GM23338 (cell line): ENCODE measurements at places on chromosomes 2 and 18. TPM values are rescaled to one million over a fixed set of nuclear protein-coding genes. Genes with fewer than 3 reads are reported as not detected.

DNA sequence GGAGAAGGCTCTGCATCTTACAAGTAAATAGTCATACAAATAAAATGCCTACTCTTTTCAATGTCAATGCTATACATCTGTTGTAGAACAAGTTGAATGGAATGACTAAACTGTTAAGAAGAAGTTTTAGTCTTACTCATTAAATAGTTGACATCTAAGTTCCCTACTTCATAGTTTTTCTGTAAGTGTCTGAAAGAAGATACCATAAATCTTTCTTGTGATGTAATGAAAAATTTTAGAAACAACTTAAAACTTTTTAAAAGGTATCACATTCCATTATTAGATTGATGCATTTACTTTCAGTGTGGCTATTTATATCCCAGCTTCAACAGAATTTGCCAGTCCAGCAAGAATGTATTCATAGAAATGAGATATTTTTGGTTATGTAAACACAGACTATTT is 185.2 kb upstream of the EPC2 start:
- no peak overlapping the region for H3K4me3 ChIP-seq
- no peaks in the 10 kb centered on the region for H3K4me1 ChIP-seq
- H3K36me3 ChIP-seq = no peaks in the 10 kb centered on the region
- no peaks in the 10 kb centered on the region for H3K27me3 ChIP-seq

GRCh38 chr2:65630643-65631042 is 198.2 kb upstream of the SPRED2 start:
- H3K27me3 ChIP-seq = peaks cover 25% of the 10 kb centered on the region
- H3K4me3 ChIP-seq = no peak overlapping the region
- no peaks in the 10 kb centered on the region for H3K4me1 ChIP-seq
- no peak for DNase-seq
- no peak overlapping the region for H3K27ac ChIP-seq

DNA sequence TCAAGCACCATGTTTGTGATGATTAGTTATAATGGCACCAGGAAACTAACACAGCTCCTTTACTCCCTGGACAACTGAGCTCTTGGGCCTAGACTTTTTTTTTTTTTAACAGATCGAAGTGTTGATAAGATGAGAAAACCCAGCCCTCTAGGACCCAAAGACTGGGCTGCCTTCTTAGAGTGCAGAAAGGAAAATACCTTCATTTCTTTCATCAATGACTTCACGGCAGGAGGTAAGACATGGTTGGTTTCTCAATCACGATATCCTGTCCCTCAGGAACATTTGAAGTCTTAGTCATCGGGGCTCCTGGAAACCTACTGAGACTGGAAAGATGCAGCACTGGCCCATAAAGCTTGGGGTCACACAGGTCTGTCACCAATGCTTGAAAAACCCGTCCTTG is 84.7 kb downstream of the TNFRSF11A start:
- H3K27me3 ChIP-seq = no peaks in the 10 kb centered on the region
- no peaks in the 10 kb centered on the region for H3K4me1 ChIP-seq
- no peaks in the 10 kb centered on the region for H3K36me3 ChIP-seq
- no peak overlapping the region for H3K27ac ChIP-seq
- no peak overlapping the region for H3K4me3 ChIP-seq

GRCh38 chr2:215764441-215765048 is 248.8 kb downstream of the MREG start:
- no peak for DNase-seq
- H3K4me1 ChIP-seq = no peaks in the 10 kb centered on the region

- no peaks in the 10 kb centered on the region for H3K27me3 ChIP-seq
- DNase-seq = no peak
- no peaks in the 10 kb centered on the region for H3K4me1 ChIP-seq
- no peaks in the 10 kb centered on the region; the same call in 1 of the 2 replicates for H3K36me3 ChIP-seq
- no peak overlapping the region for H3K4me3 ChIP-seq
Observed at GRCh38 chr2:73839653-73840411, 11.1 kb downstream of the STAMBP start.

- H3K4me1 ChIP-seq = peaks cover 9% of the 10 kb centered on the region
- H3K27me3 ChIP-seq = no peaks in the 10 kb centered on the region
- no peaks in the 10 kb centered on the region for H3K36me3 ChIP-seq
Observed at GRCh38 chr2:128770143-128771085, 451.7 kb upstream of the HS6ST1 start.

DNA sequence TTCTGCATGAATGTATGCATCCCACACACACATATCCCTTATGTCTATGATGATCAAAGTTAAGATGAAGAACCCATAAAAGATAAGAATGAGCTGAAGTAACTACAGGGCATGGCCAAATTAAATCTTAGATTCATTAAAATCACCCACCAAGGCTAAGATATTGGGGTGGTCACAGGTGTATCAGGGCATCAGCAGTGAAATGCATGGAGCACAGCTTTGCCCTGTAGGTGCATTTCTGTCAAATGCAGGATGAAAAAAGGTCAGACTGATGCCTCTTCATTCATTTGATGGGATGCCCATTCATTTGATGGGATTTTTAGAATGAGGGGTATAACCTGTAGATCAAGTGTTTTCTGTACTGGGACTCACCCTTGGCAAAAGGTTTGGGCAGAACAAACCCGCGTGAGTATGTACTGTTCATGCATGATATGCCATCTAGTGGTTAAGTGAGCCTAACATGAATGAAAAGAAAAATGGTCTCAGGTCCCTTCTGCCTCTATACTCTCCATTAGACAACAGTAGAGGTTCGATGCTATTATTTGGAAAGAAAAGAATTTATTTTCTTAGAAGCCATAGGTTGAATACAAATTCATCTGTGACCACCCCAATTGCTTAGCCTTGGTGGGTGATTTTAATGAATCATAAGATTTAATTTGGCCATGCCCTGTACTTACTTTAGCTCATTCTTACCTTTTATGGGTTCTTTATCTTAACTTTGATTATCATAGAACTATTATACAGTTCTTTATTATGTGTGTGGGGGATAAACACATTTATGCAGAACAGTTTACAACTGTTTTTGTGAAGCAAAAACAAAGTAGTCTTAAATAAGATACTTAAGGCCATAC is 43.2 kb upstream of the NOSTRIN start:
- no peaks in the 10 kb centered on the region for H3K4me1 ChIP-seq
- DNase-seq = peak; percentile 56
- no peak overlapping the region for H3K4me3 ChIP-seq
- H3K36me3 ChIP-seq = no peaks in the 10 kb centered on the region
- no peaks in the 10 kb centered on the region for H3K27me3 ChIP-seq
- H3K27ac ChIP-seq = no peak overlapping the region

DNA sequence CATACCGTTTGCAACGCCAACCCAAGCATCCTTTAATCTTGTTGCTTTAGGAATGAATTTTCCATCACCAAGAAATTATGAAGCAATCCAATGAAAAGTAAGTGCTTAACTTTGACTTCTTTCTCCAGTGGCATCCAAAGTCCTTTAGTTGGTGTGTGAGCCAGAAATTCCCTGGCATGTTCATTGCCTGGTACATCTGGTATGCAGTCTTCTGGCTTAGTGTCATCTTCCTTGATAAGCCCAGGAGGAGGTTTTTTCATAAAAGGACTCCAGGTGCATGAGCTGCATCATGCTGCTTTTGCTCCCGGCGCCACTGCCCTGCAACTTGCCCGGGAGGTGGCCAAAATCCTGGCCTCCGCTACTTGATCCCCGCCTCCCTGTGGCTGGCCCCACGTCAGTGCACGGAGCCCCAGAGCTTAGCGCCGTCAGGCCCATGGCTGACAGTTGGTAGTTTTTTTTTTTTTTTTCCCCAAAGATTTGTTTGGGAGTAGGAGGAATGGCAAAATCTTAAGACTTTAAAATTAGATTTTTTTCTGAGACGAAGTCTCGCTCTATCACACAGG is 58.7 kb downstream of the PUM2 start:
- no peak overlapping the region for H3K4me3 ChIP-seq
- peaks cover 30% of the 10 kb centered on the region for H3K36me3 ChIP-seq
- no peaks in the 10 kb centered on the region for H3K27me3 ChIP-seq
- H3K4me1 ChIP-seq = no peaks in the 10 kb centered on the region

GRCh38 chr2:16296038-16296290 is 355.6 kb downstream of the MYCN start:
- no peaks in the 10 kb centered on the region for H3K36me3 ChIP-seq
- H3K4me3 ChIP-seq = no peak overlapping the region
- no peak for DNase-seq
- H3K4me1 ChIP-seq = no peaks in the 10 kb centered on the region

DNA sequence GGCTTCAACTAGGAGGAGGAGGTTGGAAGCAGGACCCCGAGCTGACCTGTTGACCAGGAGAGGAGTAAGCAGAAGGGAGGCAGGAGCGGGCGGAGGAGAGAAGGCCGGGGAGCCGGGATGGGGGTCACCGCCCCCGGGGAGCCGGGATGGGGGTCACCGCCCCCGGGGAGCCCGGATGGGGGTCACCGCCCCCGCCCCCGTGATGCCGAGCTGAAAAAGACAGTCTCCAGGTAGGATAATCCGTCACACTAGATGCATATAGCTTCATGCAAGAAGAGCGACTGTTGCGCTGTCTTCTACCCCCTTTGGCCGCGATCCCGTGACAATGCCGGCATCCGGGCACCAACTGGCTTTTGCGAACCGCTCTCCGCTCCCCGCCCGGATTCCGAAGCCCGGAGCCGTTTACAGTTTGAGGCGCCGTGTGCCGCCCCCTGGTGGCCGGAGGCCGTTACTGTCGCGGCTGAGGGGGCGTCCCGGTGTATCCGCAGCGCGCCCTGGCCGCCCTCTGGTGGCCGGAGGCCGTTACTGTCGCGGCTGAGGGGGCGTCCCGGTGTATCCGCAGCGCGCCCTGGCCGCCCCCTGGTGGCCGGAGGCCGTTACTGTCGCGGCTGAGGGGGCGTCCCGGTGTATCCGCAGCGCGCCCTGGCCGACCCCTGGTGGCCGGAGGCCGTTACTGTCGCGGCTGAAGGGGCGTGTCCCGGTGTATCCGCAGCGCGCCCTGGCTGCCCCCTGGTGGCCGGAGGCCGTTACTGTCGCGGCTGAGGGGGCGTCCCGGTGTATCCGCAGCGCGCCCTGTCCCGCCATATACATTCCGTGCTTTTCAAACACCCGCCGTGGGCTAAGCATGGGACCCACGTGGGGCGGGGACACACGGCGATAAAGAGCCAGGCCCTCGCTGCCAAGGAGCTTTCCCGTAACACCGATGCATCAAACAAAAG is 89.6 kb downstream of the ACTR3 start:
- DNase-seq = peak; percentile 70
- no peak overlapping the region for H3K4me3 ChIP-seq
- no peak overlapping the region for H3K27ac ChIP-seq
- no peaks in the 10 kb centered on the region for H3K27me3 ChIP-seq
- H3K4me1 ChIP-seq = no peaks in the 10 kb centered on the region
- no peaks in the 10 kb centered on the region; the same call in 1 of the 2 replicates for H3K36me3 ChIP-seq

DNA sequence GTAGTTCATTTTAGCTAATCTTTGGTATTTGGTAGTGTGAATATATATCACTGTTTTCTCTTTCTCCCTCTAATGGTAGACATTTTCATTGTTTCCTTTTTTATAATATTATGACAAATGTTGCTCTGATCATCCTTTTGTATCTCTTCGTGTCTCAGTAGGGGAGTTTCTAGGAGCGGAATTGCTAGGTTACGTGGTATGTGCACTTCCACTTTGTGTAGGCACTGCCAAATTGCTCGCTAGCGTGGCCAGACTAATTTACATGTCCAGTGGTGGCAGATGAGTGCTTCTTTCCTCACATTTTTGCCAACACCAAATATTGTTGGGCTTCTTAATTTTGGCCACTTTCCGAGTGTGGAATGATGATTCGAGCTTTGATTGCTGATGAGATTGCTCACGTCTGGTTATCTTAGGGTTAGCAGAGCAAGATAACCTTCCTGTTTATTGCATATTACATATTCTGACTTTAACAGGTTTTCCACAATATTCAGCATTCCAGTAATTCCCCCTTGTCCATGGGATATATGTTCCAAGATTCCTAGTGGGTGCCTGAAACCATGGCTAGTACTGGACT is 30.4 kb upstream of the GREB1 start:
- H3K27ac ChIP-seq = no peak overlapping the region
- 0 out of 2 replicates have a peak, but pooled peaks cover 3% of the 10 kb centered on the region for H3K36me3 ChIP-seq
- no peak for DNase-seq
- no peaks in the 10 kb centered on the region for H3K27me3 ChIP-seq
- H3K4me1 ChIP-seq = peaks cover 14% of the 10 kb centered on the region
- no peak overlapping the region for H3K4me3 ChIP-seq

DNA sequence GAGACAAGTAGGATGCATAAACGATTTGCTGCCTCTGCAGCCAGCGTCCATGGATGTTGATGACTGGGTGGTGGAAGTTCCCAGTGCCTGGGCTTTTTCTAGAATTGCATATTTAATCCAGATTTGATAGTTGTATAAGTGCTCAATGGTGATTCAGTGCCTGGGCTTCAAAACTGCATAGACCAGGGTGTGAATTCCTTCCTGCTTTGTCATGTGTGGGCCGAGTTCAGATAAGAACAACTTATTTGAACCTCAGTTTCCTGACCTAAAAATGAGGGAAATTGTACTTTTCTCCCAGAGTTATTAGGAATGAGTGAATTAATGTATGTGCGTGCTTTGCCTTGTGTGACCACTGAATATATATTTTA is 154.6 kb downstream of the WDSUB1 start:
- peaks cover 5% of the 10 kb centered on the region; the same call in 1 of the 2 replicates for H3K4me1 ChIP-seq
- H3K36me3 ChIP-seq = no peaks in the 10 kb centered on the region
- H3K4me3 ChIP-seq = no peak overlapping the region
- DNase-seq = no peak

DNA sequence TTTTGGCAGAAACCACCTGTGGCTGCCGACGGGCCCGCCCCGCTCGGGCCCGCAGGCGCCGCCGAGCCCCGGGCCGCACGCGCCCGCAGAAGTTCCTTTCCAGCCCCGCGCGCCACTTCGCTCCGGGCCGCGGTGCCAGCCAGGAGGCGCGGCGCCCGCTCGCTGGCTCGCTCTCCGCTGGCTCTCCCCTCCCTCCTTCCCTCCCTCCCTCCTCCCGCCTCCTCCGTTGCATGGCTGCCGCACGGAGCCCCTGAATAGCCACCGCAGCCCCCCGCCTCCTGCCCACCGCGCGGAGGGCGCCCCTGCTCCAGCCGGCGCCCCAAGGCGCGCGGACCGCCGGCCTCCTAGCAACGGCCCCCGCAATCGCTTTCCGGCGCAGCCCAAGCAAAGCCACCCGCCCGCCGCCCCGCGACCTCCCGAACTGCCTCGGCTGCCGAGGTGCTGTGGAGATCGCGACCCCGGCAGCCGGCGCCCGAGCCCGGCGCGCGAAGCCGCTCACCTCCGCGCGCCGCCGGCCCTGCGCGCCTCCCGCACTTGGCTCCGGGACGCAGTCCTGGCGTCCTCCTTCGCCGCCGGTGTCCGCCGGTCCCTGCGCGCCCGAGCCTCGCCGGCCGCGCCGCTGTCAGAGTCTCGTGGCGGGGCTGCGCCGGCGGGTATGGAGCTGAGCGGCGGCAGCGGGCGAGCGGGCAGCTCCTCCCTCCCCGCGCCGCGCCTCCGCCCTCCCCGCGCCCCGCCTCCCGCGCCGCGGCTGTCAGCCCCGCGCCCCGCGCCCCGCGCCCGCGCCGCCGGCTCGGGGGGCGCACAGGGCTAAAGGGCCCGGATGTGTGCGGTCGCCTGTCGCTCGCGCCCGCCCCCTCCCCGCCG is at the start of gene ZBTB7C:
ZBTB7C (minus strand) TSS at position 657 of the 864 bp plus-strand sequence.
- H3K27ac ChIP-seq = no peak within 1 kb of the TSS
- peaks cover 21% of the 10 kb centered on the region for H3K4me1 ChIP-seq
- H3K4me3 ChIP-seq = peak within 1 kb of the TSS; percentile 84
- peaks cover 76% of the 10 kb centered on the region for H3K27me3 ChIP-seq
- peak; percentile 65 for DNase-seq
- no peaks in the 10 kb centered on the region for H3K36me3 ChIP-seq

GRCh38 chr2:88709181-88709631 is 17.7 kb downstream of the RPIA start:
- H3K4me3 ChIP-seq = no peak overlapping the region
- H3K36me3 ChIP-seq = peaks cover 5% of the 10 kb centered on the region; the same call in 1 of the 2 replicates
- H3K4me1 ChIP-seq = no peaks in the 10 kb centered on the region
- no peaks in the 10 kb centered on the region for H3K27me3 ChIP-seq
- no peak for DNase-seq

- peak overlapping the region; percentile 98 for H3K27ac ChIP-seq
- peaks cover 67% of the 10 kb centered on the region for H3K4me1 ChIP-seq
- no peak overlapping the region for H3K4me3 ChIP-seq
Observed at GRCh38 chr2:206801418-206802189, 36.2 kb downstream of the FASTKD2 start.

The CRYGC gene
- total RNA-seq = not detected in 2 replicates

The TMSB10 gene
- total RNA-seq = 834 and 976 TPM in 2 replicates

The LYG2 gene
- total RNA-seq = 1.2 TPM in 1 of 2 replicates, not detected in the other

The SLC9A4 gene
- total RNA-seq = not detected in 2 replicates
